Type B pancreatic cell (in vitro differentiated cells): ENCODE measurements at places on chromosomes 6 and 20. TPM values are rescaled to one million over a fixed set of nuclear protein-coding genes. Genes with fewer than 3 reads are reported as not detected.

DNA sequence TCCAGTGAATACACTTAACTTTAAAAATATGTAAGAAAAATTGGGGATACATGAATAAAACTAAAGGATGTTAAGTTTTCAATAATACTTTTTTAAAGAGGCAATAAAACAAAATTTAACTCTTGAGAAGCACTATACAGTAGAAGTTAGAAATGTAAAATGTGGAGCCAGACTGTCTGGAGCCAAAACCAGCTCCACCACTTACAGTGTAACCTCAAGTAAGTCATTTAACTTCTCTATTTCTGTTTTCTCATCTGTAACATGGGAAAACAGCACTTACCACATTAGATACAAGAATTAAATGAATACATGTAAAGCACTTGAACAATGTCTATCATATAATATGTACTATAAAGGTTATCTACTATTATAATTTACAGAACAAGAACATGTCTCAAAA, 6.7 kb downstream of the ATG5 start:
- no peak for DNase-seq

DNA sequence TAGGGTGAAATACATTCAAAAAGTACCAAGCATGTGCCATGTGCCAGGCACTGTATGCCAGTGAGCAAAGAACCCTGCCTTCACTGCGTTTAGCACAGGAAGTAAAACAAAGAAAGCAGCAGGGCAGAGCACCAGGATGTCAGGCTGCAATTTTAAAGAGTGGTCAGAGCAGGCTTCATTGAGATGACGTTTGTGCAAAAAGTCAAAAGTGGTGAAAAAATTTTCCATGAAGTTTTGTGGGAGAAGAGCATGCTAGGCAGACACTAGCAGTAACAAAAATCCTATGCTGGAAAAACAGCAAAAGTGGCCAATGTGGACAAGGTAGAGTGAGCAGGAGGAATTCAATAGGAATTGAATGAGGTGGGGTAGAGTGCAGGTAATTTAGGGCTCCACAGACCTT, 31.3 kb downstream of the AKIRIN2 start:
- no peak for DNase-seq

The ASF1A gene
- 25.4 and 32.5 TPM in 2 replicates for total RNA-seq

The AVP gene
- not detected in 2 replicates for total RNA-seq

DNA sequence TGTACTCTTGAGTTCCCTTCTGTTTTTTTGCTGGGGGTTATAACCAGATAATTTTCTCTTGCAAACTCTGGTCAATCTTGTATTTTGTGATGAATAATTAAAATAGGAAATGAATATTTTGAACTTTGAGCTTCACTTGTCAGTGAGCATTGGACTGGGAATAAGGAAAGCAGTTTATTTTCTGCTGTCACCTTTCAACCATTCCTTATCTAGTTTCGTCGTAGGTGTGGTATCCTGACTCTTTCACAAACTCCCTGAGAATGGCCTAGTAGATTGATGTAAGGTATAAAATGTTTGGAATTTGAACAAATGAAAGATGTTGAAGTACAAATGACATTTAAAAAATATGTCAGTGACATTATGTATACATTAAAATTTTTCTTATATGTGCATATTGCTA, 98.0 kb downstream of the ZFAND3 start:
- no peak for DNase-seq

DNA sequence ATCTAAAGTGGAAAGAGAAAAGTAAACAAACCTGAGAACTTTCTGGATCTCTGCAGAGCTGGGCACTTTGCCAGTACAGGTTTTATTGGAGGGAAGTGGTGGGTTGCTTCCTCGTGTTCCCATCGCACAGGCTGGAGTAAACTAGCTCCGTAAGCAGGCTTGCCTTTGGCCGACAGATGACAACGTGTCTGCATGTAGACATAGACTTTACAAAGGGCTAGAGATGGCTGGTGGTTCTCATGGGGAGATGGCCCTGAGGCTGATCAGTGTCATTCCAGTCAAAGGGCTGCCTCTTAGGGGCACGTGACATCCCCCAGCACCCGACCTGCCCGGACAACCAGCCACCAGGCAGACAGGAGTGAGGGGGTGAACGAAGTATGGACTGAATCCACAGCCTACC, 98.8 kb downstream of the YTHDF1 start:
- no peak for DNase-seq

DNA sequence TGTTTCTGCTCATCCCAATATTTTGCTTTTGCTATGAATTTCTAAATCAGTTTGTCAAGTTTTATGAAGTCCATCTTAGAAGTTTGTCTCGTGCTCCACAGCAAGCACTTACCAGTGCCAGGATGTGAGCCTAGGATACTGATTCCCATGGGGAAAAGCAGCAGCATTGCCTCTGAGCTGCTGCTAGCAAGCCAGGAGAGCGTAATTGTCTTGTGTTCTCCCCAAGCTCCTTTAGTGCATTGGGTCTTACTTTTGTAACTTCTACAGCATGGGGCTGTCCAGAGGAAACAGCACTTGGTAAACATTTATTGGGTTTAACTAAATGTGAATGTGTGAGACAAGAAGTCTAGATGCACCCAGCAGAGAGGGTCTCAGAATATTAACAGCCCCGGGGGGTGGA, 76.1 kb downstream of the RNF182 start:
- DNase-seq, result no peak

DNA sequence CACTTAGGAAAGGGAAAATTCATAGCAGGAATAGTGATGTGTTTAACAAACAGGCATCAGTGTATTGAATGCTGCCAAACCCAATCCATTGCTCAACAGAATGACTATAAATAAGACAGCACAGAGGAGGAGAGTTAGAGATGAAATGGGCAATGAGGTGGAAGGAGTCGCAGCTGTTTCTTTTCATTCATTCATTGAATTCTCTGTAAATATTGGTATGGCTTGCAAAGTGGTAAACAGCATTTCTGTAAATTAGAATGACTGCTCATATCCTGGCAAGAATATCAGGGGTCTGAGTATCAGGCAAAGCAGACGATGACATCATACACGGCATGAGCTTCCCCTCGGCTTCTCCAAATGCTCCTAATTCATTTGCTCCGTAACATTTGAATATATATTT, 703.6 kb upstream of the SLC35B3 start:
- DNase-seq, result no peak
